ENCODE measurements at places on chromosomes 11 and 22.

GRCh38 chr11:132475026-132475425 lies 1057.3 kb downstream of the OPCML start:
- no peaks in the 10 kb centered on the region for H3K36me3 ChIP-seq
- no peaks in the 10 kb centered on the region for H3K4me1 ChIP-seq
- H3K27ac ChIP-seq, result no peak overlapping the region
- DNase-seq, result no peak
- H3K4me3 ChIP-seq, result no peak overlapping the region
- H3K27me3 ChIP-seq, result no peaks in the 10 kb centered on the region

GRCh38 chr11:33320016-33320813 lies 63.0 kb downstream of the HIPK3 start:
- H3K36me3 ChIP-seq, result peaks cover 3% of the 10 kb centered on the region
- DNase-seq, result no peak
- peaks cover 17% of the 10 kb centered on the region for H3K4me1 ChIP-seq
- no peaks in the 10 kb centered on the region for H3K27me3 ChIP-seq

- DNase-seq, result no peak
- H3K4me1 ChIP-seq, result peaks cover 53% of the 10 kb centered on the region
- peak overlapping the region; percentile 95 for H3K27ac ChIP-seq
- peaks cover 26% of the 10 kb centered on the region for H3K36me3 ChIP-seq
Measured at GRCh38 chr11:106076171-106076918, 802 bp downstream of the KBTBD3 start.

DNA sequence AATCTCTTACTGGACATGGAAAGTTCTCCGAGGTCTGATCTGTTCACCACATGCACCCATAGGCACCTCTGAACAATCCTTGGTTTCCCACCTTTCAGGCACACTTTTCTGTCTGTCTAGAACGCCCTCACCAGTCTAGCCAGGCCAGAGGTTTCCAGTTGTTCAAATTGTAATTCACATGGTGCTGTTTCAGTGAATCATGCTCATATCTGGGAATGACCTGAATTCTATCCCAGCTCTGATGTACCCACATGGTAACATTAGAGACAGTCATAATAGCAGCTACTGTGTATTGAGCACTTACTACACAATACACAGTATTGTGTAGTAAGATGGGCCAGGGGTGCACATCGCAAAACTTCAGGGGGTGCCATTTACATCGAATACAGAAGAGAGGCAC lies 138.2 kb downstream of the COMMD9 start:
- H3K4me1 ChIP-seq, result no peaks in the 10 kb centered on the region
- H3K27ac ChIP-seq, result no peak overlapping the region
- DNase-seq, result no peak
- H3K27me3 ChIP-seq, result peaks cover 58% of the 10 kb centered on the region

GRCh38 chr22:31754813-31755212 lies 994 bp downstream of the DEPDC5 start:
- H3K4me1 ChIP-seq, result peaks cover 29% of the 10 kb centered on the region
- H3K27ac ChIP-seq, result peak overlapping the region; percentile 84
- no peak for DNase-seq
- peaks cover 27% of the 10 kb centered on the region for H3K36me3 ChIP-seq
- peak overlapping the region; percentile 83 for H3K4me3 ChIP-seq
- H3K27me3 ChIP-seq, result no peaks in the 10 kb centered on the region

- H3K27me3 ChIP-seq, result no peaks in the 10 kb centered on the region
- H3K4me1 ChIP-seq, result no peaks in the 10 kb centered on the region
- DNase-seq, result no peak
- no peaks in the 10 kb centered on the region for H3K36me3 ChIP-seq
- no peak overlapping the region for H3K27ac ChIP-seq
Measured at GRCh38 chr11:16155448-16155847, 200.9 kb downstream of the SOX6 start.

DNA sequence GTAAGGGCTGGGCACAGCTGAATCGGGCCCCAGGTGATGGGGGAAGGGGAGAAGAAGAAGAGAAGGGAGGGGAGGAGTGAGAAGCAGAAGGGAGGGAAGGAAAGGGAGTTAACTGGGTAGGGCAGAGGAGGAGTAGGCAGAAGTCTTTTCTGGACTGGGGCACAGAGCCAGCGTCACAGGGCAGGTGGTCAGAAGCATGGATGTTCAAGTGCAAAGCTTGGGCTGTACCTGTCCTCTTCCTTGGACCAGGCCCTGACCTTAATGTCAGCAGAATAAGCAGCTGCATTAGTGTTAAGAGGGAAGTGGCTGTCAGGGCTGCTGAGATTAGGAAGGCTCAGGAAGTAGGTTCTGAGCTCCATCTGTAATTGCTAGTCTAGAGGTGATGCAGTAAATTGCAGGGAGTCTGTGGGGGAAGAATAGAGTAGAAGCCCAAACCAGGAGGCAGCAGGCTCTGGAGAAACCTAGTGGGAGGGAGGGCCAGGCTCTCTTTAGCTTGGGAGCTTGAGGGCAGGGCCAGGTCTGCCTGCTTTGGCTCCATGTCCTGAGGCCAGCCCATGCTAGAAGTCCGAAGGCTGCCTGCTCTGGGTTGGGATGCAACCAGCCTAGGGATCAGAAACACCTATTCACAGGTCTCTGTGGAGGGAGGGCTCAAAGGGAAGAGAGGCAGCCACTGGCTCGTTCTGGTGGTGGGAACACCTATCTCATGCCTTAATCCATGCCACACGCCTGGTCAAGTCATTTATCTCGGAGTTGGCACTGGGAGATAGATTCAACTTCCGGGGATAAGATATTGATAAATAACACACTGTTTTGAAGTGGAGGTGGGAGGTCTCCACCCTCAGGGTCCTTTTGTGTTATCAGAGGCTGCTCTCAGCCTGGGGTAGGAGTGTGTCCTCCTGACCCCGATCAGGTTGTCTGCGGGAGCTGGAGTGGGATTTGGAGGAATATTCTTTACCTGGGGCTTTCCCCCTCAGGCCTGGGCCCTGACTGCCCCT lies 1.7 kb upstream of the UCP3 start:
- no peak for DNase-seq
- H3K27me3 ChIP-seq, result no peaks in the 10 kb centered on the region
- peaks cover 8% of the 10 kb centered on the region for H3K36me3 ChIP-seq

GRCh38 chr22:29753808-29754657 lies 12.8 kb downstream of the ZMAT5 start:
- no peaks in the 10 kb centered on the region for H3K27me3 ChIP-seq
- H3K4me1 ChIP-seq, result peaks cover 28% of the 10 kb centered on the region
- H3K27ac ChIP-seq, result peak overlapping the region; percentile 61
- no peak overlapping the region for H3K4me3 ChIP-seq
- H3K36me3 ChIP-seq, result peaks cover 4% of the 10 kb centered on the region
- no peak for DNase-seq

DNA sequence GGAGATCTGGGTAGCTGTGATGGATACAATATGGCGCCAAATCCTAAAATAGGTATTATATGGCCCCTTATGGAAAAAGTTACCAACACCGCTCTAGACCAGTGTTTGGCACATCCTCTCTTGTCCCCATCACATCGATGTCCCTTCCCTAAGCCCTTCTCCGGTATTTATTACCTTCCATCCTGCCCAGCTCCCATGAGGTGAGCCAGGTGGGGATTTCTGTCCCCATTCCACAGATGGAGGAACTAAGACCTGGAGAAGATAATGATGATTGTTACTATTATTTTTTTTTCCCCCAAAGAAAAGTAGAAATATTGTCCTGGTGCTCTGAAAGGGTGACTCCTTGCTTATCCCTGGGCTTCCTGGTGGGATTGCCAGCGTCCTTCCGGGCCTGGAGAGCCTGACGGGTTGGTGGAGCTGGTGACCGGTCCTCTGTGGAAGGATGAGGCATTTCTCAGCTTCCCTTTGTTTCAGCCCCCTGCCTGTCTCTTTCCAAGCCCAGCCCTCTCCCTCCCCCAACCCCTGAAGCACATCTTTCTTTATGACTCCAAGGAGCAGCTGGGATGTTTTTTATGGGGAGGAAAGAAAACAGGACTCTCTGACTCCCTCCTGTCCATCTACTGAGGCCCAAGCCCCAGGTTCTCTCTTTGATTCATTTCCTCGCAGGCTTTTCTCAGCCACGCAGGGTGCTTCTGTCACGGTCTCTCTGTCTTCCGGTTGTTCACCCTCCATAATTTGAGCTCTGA lies 65.4 kb downstream of the TP53I11 start:
- H3K27me3 ChIP-seq, result no peaks in the 10 kb centered on the region
- no peak for DNase-seq
- H3K36me3 ChIP-seq, result peaks cover 2% of the 10 kb centered on the region
- peaks cover 21% of the 10 kb centered on the region for H3K4me1 ChIP-seq
- H3K4me3 ChIP-seq, result no peak overlapping the region

DNA sequence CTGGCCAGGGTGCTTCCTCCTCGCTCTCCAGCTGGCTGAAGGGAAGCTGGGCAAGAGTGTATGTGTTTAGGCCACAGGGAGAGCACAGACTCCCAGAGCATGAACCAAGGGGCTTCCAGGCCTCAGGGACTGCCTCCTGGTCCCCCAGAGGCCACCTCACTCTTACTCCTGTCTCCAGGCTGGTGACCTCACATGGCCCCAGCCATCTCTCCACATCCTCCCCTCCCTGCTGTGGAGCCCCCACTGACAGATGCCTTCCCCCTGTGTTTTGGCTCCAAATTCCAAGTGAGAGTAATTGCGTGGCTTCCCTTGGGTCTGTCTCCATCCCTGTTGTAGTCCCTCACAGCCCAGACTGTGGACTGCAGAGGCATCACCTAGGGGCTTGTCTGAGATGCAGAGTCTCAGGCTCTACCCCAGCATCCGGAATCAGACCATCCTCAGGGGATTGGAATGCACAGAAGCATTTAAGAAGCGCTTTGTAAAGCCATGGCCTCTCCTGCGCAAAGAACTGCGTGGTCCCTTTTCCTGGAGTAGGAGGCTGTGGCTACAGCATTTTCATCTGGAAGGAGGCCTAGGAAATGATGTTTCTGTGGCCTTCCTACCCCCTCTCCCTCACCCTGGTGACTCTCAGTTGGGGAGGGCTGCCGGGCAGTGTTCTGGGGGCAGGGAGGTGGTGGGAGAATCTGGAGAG lies 91.1 kb downstream of the ATXN10 start:
- H3K36me3 ChIP-seq, result no peaks in the 10 kb centered on the region
- no peak for DNase-seq
- H3K27ac ChIP-seq, result no peak overlapping the region
- peaks cover 31% of the 10 kb centered on the region for H3K4me1 ChIP-seq
- H3K27me3 ChIP-seq, result no peaks in the 10 kb centered on the region

- H3K4me1 ChIP-seq, result peaks cover 56% of the 10 kb centered on the region
- no peak overlapping the region for H3K27ac ChIP-seq
- no peaks in the 10 kb centered on the region for H3K27me3 ChIP-seq
- no peak for DNase-seq
- peaks cover 61% of the 10 kb centered on the region for H3K36me3 ChIP-seq
- H3K4me3 ChIP-seq, result no peak overlapping the region
Measured at GRCh38 chr11:57679396-57679795, 11.5 kb downstream of the ZDHHC5 start.
